ENCODE measurements at places on chromosomes 4 and X.
A peak's percentile ranks its signal among the peaks of the same experiment; 100 is the strongest.

DNA sequence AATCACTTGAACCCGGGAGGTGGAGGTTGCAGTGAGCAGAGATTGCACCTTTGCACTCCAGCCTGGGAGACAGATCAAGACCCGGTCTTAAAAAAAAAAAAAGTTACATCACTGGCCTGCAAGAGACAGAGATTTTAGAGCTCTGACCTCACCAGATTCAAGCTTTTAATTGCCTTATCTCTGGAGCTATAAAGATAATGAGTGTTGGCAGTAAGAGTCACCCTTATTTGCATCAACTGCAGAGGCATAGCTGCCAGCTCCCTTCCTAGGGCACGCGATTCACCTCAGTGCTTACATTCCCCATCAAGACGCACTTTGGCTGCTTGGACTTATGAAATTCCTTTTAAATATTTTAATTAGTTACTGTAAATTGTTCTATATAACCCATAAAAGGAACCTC, 12.5 kb upstream of the SPATA4 start:
- DNase-seq = no peak

DNA sequence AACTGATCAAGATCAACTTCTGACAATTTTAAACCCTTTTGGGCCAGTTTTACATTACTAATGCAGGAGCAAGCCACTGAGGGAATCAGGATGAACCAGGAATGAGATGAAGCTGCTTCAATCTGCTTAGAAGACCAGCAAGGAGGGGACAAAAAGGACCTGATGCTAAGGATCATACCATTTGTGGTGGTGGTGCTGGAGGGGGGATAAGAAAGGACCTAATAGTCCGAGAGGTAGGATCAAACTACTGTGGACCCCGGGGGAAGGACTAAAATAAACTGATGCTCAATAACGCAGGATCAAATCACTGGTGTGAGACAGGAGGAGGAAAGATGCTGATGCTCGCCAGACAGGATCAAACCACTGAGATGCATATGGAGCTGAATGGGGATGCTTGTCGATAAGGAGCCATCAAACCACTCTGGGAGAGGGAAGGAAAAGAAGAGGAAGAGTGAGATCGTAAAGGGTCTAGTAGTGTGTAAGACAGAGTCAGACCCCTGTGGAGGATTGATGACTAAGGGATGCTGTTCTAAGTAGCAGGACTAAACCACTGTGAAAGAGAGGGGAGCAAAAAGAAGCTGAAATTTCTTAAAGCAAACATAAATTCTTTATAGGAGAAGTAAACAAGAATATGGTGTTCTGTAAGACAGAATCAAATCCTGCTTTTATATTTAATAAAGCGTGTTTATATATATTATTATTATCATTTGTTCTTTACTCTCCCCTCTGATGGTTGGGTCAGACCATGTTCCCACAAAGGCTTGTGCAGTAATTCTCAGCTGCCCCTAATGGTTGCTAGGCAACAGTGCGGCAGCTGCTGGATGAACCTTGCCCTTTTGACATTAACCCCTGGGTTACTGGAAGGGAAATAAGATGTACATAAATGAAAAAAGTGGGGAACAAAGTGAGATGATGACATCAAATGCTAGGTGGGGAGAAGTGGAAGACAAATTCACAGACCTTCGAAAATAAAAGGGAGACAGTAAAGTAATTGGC, 432.5 kb upstream of the FGF16 start:
- no peak for DNase-seq

DNA sequence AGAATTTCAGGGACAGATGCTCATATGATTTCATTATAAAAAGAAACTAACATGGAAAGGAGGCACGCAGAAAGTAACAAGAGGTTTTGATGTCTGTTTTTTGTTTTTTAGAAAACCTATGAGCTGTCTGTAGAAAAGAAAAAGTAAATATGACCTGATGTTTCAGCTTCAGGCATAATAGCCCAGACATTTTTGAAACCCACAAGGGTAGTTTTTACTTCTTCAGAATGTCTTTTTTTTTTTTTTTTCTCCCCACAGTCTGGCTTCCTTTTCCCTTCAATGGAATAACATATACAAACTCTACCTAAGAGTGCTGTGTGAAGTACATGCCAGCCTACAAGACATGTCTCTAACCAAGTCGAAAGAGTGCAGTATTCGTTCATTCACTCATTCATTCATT, 18.3 kb upstream of the STX18 start:
- no peak for DNase-seq

DNA sequence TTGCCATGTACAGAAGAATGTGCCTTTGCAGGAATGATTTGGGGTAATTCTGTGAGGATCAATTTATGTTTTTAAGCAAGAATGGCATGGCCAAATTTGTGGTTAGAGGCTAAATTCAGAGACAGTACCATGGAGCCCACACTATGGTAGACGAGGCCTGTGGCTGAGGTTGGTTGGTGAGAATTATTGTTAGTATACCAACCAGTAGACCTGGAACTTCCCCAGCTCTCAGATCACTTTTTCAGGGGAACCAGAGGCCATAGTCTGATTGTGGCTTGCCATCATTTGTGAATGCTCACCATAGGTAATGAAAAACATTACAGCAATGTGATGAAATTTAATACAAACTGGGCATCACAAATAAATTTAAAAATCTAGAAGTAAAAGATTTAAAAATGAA, 56.3 kb downstream of the SHISA3 start:
- no peak for DNase-seq

- no peak for DNase-seq
These were observed 236.5 kb downstream of the GLUD2 start for GRCh38 chrX:121283921-121284320.

DNA sequence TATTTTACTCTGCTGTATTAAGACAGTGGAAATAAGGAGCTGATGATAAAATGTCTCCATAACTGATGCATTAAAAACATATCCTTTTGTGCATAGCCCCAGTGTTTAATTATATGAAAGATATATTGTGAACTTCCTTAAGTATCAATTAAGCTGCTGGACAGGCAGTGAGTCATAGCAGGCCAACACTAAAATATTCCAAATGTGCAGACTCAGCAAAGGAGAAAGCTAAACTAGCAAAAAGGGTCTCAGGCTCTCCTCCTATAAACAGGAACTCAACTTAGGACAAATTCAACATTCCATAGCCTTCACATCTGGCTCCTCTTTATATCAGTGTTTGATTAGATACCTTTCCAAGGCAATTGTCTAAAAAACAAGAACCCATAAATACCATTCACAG, 15.6 kb downstream of the TNMD start:
- no peak for DNase-seq

- DNase-seq = no peak
These were observed 16.0 kb downstream of the CTBP1 start for GRCh38 chr4:1232661-1233621.

GRCh38 chr4:174236359-174236758, 47.1 kb downstream of the FBXO8 start:
- DNase-seq = no peak

- DNase-seq = no peak
These were observed 112.1 kb upstream of the DDIT4L start for GRCh38 chr4:100302061-100303026.

DNA sequence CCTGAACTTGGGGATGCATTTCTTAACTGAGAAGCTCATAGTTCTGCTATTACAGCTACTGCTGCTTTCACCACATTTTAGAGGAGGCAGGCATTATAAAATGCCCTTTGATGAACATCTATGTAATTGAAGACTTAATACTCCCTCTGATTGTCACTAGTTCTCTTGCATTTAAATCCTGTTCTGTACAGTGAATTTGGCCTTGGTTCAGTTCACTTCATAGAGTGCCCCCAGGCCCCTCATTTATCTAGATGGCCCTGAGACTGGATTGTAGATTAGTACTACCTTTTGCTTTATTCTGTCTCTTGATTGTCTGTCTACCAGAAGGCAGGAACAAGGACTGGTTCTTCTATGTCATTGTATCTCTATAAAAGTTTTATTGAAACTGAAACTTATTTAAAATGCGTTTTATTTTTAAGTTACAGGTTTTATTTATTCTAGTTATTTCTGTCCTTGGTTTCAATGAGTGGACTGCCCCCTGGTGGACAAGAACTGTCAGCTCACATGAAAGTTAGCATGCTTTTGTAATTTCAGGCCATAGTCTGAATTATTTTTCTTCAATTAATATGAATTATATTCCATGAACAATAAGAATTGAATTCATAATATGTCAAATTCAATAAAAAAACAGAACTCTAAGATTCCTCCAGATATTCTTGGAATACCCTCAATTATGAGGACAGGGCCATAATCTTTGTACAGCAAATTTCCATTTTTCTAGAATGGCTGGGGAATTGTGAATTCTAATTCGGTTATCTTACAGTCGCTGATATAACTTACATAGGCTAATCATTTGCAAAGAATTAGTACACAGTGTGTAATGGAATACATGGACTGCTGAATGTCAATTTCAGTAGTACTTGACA, 47.2 kb upstream of the TMEM33 start:
- no peak for DNase-seq

DNA sequence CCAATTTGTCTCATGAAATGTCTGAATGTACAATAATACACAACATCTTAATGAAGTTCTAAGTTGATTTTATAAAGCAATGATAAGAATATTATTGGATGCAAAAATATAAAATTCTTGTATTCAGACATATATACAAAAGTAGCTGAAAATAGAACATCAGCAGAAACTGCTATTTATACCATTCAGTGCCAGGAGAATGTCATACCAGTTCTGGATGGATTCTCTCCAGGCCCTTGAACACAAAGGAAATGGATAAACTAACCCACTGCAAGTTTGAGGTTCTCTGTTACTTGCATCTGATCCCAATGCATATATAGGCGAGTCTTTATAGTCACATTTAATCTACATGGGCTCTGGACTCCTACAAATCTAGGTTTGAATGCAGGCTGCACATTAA, 126.3 kb upstream of the KLF3 start:
- DNase-seq = no peak

DNA sequence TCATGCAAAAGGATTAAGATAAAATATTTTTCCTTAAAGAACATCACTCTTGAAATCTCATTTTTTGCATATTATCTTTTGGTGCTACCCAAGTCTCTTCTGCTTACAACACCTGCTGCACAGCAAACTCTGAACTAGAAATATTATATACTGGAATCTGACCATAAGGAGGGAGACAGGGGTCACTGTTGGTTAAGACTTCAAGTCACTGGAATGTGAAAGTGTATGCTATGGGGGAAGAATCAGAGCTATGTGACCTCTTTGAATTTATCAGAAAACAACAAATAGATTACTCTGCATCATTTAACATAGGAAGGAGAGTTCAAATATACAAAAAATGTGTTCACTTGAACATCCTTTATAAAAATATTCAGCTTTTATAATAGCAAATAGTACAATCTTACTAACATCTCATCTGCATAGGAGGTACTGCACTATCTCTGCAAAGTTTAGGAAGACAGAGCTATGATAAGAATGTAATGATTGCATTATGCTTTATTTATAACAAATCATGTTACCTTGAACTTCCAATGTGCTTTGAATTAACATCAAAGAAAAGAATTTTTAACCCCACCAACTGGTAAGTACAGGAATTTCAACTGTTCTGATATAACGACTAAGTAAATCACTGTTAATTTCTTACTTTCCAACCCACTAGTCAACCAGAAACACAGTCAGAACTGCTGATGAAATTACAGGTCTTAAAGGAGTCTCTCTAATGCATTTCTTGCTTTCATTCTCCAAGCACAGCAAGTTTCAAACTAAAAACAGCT, 69.8 kb downstream of the ZNF827 start:
- no peak for DNase-seq

DNA sequence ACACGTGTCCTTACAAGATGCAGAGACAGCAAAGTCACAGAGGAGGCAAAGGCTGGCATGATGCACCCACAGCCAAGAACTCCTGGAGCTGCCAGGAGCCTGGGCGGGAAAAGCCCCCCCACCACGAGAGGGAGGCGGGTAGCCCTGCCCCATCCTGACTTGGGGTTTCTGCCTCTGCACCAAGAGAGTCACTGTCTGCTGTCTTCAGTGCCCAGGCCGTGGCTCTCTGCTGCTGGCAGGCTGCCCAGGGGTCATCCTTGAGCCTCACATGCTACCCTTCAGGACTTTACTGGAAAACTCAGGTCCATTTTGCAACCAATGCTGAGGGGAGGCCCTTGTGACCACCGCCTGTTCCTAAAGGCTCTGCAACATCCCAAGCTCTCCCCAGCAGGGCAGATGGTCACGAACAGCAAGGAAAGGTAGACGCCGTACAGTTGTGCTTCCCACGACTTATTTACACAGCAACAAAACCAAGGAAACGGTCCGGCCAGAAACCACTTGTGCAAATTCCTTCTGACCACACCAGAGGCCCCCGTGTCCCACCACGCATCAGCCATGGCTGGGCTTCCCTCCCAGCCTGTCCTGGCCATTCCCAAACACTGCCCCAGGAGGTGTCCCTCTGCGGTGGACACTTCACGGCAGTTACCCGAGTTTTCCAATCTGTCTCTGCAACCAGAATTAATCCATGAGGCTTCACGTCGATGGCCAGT, 56.9 kb downstream of the ACOX3 start:
- no peak for DNase-seq

GRCh38 chr4:38204339-38205035, 244.3 kb downstream of the PTTG2 start:
- no peak for DNase-seq

GRCh38 chr4:10079912-10080588, 36.5 kb downstream of the WDR1 start:
- no peak for DNase-seq

DNA sequence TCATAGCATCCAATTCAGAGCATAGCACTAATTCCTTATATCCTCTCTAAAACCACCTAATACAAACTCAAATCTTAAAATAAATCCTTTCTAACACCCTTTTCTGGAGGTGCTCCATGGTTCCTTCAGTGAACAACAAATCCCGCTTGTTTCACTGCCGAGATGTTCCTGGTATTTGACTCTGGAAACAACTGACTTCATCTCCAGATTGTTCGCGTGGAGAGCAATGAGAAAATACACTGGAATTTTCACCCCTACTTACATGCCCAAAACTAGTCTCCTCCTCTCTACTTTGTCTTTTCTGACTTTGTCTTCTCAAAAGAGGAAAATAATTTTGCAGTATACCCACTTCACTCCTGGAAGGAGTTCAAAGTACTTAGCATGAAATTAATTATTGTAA, 129.0 kb downstream of the PLS3 start:
- no peak for DNase-seq

DNA sequence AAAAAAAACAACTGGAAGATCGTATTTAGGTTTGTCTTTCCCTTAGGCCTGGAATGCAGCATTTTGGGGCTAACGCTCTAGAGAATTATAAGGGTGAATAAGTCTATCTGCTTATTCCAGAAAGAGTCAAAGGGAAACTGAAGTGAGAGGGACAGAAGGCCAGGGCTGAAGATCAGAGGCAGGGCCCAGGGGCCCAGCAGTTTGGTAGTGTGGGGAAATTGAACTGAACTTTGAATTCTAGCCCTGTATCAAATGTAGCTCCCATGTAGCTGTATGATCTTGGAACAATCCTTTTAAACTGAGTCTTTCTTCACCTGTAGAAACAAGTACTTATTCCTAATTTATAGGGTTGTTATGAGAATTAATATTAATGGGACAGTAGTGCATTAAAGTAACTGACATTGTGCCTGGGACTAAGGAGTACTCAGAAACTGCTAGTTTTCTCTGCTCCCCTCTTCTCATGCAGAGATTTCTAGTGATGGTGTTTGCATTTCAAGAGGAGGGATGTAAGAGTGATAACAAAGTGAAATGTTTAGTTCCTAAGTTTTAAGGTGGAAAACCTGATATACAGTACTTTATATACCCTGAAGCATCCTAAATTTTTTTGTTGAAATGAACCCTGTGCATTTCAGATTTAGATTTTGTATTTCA, 30.4 kb downstream of the STOX2 start:
- no peak for DNase-seq

GRCh38 chrX:15761564-15762191, 23.6 kb downstream of the CA5B start:
- peak; percentile 15 for DNase-seq
